Upper lobe of right lung (tissue), 1 donor: ENCODE measurements at places on chromosomes 4 and X.

DNA sequence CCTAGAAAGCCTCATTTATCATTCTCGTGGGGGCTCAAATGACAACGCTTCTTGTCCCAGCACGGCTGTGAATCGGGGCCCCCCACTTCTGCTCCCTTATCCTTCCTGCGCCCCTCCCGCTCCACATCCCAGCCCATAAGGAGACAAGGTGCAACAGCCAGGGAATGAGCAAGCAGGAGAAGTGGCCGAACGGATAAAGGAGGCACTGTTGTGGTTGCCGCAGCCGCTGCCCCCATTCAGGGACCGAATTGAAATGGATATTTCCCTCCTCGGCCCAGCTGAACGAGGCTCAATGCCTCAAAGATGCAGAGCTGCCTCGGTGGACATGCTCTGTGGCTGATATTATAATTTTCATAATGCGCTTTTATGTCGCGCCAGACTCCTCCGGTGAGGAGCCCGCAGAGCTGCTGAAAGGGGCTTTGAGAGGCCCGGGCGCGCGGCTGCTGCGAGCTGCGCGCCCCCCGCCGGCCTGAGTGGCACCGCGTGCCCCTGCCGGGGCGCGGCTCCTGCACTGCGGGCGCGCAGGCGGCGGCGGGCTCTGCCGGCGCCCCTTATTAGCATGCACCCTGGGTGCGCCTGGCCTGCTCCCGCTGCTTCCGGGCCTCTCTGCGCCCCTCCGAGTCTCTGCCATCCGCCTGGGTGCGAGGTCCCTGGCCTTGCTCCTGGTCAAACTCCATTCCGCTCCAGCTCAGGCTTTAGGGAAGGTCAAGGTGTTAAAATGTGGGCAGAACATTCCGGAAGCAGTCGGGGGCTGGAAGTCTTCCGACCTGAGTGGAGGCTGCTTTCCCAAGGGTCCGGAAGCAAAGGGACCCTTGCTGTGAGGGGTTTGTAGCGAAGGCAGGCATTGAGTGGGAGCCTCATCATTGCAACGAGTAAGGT, 68.2 kb upstream of the TMEM33 start:
- H3K36me3 ChIP-seq: no peaks in the 10 kb centered on the region
- DNase-seq: no peak
- no peak overlapping the region for H3K4me3 ChIP-seq
- no peaks in the 10 kb centered on the region for H3K4me1 ChIP-seq
- peaks cover 79% of the 10 kb centered on the region for H3K27me3 ChIP-seq

DNA sequence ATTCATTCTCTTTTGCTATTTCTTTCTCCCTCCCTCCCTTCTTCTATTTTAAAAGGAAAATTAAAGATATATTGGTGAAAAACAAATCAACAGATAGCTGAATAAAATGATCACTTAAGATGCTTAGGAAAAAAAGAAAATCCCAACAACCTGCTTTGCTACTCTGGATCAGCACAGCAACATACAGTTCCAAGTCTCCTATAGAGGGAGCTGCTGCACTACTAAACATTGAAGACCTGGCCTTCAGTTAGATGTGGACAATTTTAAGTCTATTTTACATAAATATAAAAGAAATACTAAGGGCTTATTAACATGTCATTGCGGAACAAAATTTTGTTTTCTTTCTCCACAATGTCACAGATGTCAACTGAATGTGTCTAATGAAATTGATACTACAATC, 226.4 kb downstream of the MAGEB5 start:
- H3K4me1 ChIP-seq: no peaks in the 10 kb centered on the region
- no peak for DNase-seq
- no peaks in the 10 kb centered on the region for H3K36me3 ChIP-seq
- no peak overlapping the region for H3K4me3 ChIP-seq
- no peak overlapping the region for H3K27ac ChIP-seq
- H3K27me3 ChIP-seq: no peaks in the 10 kb centered on the region

- no peaks in the 10 kb centered on the region for H3K27me3 ChIP-seq
- no peak overlapping the region for H3K27ac ChIP-seq
- no peak overlapping the region for H3K4me3 ChIP-seq
- no peaks in the 10 kb centered on the region for H3K36me3 ChIP-seq
Measured at GRCh38 chrX:16924631-16925480, 21.6 kb upstream of the REPS2 start.

GRCh38 chr4:188162698-188163097, 23.5 kb downstream of the TRIML1 start:
- no peaks in the 10 kb centered on the region for H3K27me3 ChIP-seq
- H3K4me3 ChIP-seq: no peak overlapping the region
- no peaks in the 10 kb centered on the region for H3K36me3 ChIP-seq
- DNase-seq: no peak

GRCh38 chr4:13849778-13850177, 222.3 kb upstream of the BOD1L1 start:
- no peak overlapping the region for H3K4me3 ChIP-seq
- H3K27ac ChIP-seq: no peak overlapping the region
- H3K36me3 ChIP-seq: no peaks in the 10 kb centered on the region

- no peaks in the 10 kb centered on the region for H3K36me3 ChIP-seq
- DNase-seq: no peak
- peak overlapping the region; percentile 20 for H3K27ac ChIP-seq
- no peak overlapping the region for H3K4me3 ChIP-seq
- H3K4me1 ChIP-seq: peaks cover 17% of the 10 kb centered on the region
Measured at GRCh38 chr4:151195801-151196200, 81.2 kb upstream of the PRSS48 start.

- no peak overlapping the region for H3K4me3 ChIP-seq
- no peak for DNase-seq
- H3K27me3 ChIP-seq: no peaks in the 10 kb centered on the region
- H3K27ac ChIP-seq: no peak overlapping the region
Measured at GRCh38 chr4:171667906-171668305, 145.3 kb upstream of the GALNTL6 start.

GRCh38 chr4:146260521-146260920, 46.2 kb downstream of the REELD1 start:
- H3K36me3 ChIP-seq: peaks cover 8% of the 10 kb centered on the region
- H3K4me3 ChIP-seq: no peak overlapping the region
- H3K4me1 ChIP-seq: no peaks in the 10 kb centered on the region
- DNase-seq: no peak
- H3K27me3 ChIP-seq: no peaks in the 10 kb centered on the region

- no peak overlapping the region for H3K4me3 ChIP-seq
- no peaks in the 10 kb centered on the region for H3K36me3 ChIP-seq
- no peaks in the 10 kb centered on the region for H3K27me3 ChIP-seq
- no peak overlapping the region for H3K27ac ChIP-seq
- H3K4me1 ChIP-seq: no peaks in the 10 kb centered on the region
Measured at GRCh38 chrX:27680726-27681125, 90.6 kb downstream of the DCAF8L2 start.

DNA sequence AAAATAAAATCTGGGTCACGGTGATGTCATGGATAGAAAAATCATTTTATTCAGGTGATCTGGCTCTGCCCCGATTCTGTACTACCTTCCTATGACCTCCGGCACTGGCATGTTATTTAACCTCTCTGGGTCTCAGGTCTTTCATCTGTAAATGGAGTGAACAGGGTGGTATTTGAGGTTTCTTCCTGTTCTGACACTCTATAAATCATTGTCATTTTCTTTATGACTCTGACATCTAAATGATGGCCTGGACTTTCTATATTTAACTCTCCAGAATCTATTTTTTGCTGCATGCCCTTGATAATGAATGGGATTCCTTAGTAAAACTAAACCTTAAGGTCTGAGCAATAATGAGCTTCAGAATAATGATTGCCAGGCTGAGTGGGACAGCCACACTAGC, 422.0 kb upstream of the CNKSR2 start:
- no peaks in the 10 kb centered on the region for H3K4me1 ChIP-seq
- H3K4me3 ChIP-seq: no peak overlapping the region
- H3K27ac ChIP-seq: no peak overlapping the region
- no peaks in the 10 kb centered on the region for H3K27me3 ChIP-seq
- H3K36me3 ChIP-seq: no peaks in the 10 kb centered on the region
- no peak for DNase-seq
